ENCODE measurements at places on chromosomes 5 and 9.

- DNase-seq: no peak
Observed at GRCh38 chr5:87103616-87104287, 163.9 kb upstream of the RASA1 start.

- DNase-seq: no peak
Observed at GRCh38 chr5:122704247-122705036, 70.4 kb upstream of the SNX2 start.

DNA sequence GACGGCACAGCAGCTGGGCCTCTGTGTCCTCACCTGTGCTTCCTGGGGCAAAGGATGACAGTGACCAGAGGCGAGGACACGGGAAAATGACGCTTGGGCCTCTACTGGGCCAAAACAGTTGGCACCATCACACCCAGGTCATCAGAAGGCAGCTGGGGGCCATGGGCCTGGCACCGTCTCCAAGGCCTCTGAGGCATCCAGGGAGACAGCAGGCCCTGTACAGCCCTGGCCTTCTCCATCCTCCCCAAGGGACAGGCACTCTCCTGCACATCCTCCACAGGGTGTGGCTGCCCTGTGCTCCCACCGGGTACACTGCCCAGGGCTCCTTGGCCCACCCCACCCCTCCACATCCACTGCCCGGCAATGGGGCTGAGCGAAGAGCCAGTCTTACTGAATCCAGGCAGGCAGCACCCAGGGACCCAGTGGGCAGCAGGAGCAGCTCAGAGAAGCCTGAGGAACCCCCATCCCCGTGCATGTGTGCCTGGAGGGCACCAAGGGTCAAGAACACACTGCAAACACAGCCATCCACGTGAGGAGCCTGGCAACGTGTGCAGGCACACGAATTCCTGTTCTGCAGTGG is 4.0 kb downstream of the LPCAT1 start:
- no peak for DNase-seq

DNA sequence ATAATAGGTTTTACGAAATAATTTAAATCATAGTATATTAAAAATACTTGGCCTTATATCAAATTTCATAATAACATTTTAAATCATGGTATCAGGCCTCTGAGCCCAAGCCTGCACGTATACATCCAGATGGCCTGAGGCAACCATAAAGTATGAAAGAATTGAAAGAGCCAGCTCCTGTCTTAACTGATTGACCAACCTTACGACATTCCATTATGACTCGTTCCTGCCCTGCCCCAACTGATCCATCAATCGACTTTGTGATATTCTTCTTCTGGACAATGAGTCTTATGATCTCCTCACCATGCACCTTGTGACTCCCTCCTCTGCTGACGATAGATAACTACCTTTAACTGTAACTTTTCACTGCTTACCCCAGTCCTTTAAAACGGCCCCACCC is 545.0 kb downstream of the MTRR start:
- DNase-seq: no peak

DNA sequence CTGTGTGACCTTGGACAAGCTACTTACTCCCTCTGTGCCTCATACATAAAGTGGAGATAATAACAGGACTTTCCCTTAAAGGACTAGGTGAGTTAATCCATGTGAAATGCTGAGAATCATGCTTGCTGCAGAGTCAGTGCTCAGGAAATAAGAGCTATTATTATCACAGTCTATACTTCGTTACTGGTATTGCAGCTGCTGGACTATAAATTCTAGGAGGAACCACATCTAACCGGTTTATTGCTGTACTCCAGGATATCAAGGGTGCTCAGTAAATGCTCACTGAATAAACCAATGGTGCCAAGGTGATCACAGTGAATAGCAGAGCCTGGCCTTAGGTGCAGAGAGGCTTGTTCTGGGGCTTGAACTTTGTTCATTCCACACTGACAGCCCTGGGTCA is 69.3 kb downstream of the HSPA4 start:
- DNase-seq: no peak

- DNase-seq: no peak
Observed at GRCh38 chr5:132865668-132866341, 464 bp downstream of the GDF9 start.

GRCh38 chr9:100213730-100214477 is 114.9 kb downstream of the INVS start:
- no peak for DNase-seq

GRCh38 chr9:75231167-75231566 is 142.9 kb downstream of the OSTF1 start:
- no peak for DNase-seq

DNA sequence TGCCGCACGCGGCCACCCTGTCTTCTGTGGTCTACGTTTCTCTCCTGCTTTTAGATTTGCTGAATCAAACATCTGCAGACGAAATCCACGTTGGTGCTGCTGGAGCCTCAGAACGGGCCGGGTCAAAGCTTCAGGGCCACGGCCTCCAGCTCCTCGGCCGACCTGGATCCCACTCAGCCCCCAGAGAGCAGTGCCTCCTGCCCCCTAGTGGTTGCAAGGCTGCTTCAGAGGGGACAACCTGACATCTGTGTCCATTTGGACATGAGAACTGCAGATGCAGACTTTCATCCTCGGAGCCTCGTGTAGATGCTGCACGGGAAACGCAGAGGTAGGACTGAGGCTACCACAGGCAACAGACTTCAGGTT is 23.0 kb upstream of the SLC6A3 start:
- DNase-seq: no peak

- DNase-seq: no peak
Observed at GRCh38 chr5:43422143-43422542, 10.0 kb upstream of the CCL28 start.

DNA sequence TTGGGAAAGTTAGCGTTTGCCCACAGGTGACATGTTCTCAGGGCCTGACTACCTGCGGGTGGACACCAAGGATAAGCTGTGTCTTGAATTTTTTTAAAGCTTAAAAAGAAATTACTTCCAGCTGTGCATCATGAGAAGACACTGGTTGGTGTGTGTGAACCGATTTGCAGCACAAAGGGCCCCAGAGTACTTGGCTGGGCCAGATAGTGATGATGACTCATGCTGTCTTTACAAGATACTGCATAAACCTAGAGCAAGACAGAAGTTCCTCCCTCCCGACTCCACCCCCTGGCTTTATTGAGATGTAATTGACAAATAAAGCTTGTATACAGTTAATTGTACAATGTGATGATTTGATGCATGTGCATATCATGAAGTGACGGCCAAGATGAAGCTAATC is 212.8 kb downstream of the NXNL2 start:
- DNase-seq: no peak

- no peak for DNase-seq
Observed at GRCh38 chr9:118017607-118018122, 313.5 kb downstream of the TLR4 start.

- DNase-seq: no peak
Observed at GRCh38 chr5:158765407-158765806, 334.3 kb downstream of the EBF1 start.

- no peak for DNase-seq
Observed at GRCh38 chr5:168263121-168263520, 28.3 kb upstream of the WWC1 start.

DNA sequence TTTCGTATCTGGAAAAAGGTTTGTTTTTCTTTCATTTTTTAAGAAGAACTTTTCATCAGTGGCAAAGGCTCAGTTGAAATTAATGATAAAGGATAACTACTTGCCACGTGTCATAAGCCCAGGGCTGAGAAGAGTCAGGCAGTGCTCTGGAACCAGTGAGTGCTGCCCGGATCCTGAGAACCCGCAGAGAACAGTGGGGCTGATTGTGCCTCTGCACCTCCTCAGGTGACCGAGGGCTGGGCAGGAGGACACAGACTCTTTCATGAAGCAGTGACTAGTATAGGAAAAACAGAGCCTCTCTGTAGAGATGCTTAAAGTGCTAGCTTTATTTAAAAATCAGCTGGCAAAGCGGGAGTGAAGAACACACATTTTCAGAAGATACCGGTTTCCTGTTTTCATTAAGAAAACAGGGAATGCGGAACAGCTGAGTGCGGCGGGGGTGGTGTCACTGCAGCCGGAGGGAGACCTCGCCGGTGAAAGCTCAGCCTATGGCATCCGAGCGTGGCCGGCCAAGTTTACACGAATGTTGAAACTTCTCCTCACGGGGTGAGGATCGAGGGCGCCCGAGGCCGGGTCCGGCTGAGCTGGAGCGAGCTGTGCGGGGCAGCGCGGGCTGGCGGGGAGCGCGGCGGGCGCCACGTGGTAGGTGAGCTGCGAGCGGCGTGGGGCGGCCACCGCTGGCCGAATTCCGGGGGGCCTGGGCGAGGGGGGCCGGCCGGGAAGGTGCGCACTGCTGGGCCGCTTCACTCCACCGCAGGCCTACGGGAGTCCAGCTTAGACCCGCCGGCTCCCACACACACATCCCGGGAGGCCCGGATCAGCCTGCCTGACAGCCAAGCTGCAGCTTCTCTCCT is 134.7 kb upstream of the DMRT1 start:
- no peak for DNase-seq

GRCh38 chr5:119945691-119946090 is 316.3 kb downstream of the FAM170A start:
- no peak for DNase-seq

DNA sequence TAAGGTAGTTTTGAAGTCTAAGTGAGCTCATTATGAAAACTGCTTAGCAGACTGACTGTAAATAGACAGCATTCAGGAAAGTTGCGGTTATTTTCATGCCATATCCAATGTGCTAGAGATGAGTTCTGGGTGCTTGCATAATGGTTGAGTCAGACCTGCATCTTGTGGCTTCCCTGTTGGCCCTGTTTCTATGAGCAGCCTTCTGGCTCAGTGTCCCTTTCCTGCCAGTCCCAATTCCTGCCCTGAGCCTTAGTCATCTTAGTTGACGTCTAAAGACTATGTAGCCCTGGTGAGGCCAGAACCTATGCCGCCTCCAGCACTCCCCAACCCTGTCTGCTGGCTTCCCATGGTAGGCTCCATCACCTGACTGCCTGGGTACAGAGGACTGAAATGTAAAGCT is 76.3 kb upstream of the TNFSF8 start:
- DNase-seq: no peak

DNA sequence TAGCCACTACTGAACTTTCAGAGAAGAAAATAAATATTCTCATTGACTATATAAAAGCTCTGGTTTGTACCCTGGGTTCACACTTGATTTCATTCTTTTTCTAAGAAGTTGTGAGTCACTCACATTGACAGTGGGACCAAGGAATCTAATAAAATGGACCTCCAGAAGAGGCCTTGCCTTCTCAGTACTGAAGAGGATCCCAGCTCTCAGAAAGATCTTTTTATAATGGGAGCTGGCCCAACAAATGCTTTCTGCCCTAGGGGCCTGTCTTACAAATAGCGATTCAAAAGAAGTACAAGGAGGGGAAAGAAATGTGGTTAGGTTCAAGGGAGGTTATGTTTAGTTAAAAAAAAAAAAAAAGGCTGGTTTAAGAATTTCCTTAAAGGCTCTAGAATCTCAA is 237.9 kb downstream of the ISL1 start:
- no peak for DNase-seq

DNA sequence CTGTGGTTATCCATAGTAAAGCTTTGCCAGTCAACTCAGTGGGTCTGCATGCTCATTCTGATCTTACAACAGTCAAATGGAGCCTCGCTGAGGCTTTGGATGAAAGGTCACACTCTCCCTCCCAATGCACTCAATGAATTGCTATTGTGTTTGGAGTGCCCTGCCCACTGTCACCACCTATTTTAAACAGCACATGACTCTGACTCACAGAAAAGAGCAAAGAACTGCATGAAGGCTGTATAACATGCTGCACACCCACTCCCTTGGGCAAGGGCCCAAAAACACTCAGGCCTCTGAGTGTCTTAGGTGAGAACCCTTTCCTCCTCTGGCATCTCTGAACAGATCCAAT is 118.7 kb upstream of the CCDC112 start:
- no peak for DNase-seq

GRCh38 chr5:56574778-56575177 is 240.6 kb upstream of the MAP3K1 start:
- no peak for DNase-seq

DNA sequence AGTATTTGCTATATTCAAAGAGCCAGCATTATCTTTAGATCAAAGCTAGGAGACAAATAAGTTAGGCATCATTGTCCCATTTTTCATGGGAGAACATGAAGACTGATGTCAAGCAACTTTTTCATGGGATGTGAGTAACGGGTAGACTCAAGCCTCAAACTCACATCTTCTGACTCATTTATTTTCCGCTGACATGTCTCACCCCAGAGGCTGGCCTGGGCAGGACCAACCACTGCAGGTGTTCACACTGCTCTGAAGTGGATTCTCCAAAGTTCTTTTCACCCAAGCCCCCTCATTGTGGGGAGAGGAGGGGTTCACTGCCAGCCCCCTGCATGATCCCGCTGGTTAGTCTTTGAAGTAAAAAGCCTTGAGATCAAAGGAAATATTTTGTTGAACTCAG is 34.9 kb upstream of the BASP1 start:
- DNase-seq: no peak

DNA sequence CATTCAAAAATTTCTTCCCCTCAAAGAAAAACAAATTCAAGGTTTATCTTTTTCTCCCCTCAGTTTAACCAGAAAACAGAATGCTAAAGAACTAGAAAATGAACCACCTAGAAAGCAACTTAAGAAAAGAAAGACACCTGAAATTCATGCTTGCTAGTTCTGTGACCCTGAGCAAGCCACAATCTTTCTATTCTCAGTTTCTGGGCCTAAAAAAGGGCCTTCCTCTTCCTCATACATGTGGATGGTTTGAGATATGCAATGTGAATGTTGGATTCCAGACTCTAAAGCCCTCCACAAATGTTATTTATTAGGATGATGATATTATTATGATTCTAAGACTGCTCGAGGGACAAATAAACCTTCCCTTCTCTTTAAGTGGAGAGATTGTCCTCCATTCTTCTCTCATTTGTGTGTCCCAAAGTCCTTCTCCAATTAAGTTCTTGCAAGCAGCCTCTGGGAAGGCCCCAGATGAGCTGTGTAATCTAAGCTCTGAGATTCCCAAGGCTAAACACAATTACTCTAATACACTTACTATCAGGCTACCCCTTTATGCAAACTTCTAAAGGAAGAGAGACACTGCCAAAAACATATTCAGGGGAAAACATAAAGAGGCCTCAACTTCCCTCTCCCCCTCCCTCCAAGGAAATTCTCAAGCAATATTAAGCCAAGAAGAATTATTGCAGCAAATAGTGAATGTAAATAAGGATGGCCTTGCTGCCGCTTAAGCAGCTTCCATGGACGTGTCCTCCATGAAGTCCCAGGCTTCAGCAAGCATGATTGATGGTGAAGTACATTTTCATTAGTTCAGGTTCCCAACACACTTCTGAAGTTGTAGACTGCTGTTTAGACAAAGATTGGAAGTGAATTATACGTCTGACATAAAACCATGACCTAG is 80.2 kb downstream of the PRKACG start:
- no peak for DNase-seq

DNA sequence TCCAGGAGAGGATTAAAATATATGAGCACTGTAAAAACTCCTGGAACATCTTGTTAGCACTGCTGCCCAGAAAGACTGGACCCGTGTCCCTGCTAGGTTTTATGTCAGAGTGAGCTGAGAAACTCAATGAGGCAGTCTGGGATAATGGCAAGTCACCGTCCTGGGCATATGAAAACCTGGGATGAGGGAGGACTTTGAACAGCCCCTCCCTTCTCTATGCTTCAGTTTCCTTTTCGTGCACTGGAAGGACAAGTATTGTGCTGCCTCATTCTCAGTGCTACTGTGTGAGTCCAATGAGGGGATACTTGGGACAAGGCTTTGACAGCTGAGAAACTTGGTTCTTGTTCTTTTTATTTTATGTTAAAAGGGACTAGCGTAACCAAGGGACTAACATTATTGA is 143.0 kb upstream of the SHB start:
- DNase-seq: no peak
